Uterus (tissue), 4 donors: ENCODE measurements at places on chromosomes 1 and 21. TPM values are rescaled to one million over a fixed set of nuclear protein-coding genes. Genes with fewer than 3 reads are reported as not detected.

The BRDT gene
- not detected for total RNA-seq

The FCRL6 gene
- 1.1 TPM for total RNA-seq

GRCh38 chr1:216175714-216176113 lies 247.5 kb downstream of the USH2A start:
- DNase-seq: no peak
- H3K27ac ChIP-seq: no peak overlapping the region
- H3K27me3 ChIP-seq: no peaks in the 10 kb centered on the region

DNA sequence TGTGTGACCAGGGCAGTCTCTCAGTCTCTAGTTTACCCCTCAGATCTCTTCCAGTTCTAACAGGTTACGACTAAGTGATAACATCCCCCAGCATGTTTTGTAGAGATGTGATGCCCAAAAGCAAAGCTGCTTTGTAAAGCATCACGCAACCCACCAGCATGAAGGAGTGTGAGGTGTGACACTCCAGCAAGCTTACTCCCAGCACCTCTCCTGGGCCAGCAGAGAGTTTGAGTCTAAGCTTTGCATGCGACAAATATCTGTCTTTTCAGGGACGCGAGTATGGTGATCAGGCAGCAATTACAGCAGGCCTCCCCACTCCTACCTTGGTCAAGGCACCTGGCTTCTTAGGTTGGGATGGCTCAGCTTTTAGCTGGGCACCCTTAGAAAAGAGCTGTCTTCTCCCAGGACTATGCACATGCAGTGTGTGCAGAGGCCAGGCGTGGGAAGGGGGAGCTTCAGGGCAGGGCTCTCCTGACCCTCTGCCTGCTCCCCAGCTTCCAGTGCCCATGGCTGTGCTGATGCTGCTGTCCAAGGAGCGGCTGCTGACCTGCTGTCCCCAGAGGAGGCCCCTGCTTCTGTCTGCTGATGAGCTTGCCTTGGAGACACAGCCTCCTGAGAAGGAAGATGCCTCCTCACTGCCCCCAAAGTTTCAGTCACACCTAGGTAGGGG lies 48.2 kb downstream of the ELK4 start:
- no peaks in the 10 kb centered on the region for H3K4me1 ChIP-seq
- H3K27ac ChIP-seq: no peak overlapping the region
- no peaks in the 10 kb centered on the region for H3K36me3 ChIP-seq
- no peak for DNase-seq

DNA sequence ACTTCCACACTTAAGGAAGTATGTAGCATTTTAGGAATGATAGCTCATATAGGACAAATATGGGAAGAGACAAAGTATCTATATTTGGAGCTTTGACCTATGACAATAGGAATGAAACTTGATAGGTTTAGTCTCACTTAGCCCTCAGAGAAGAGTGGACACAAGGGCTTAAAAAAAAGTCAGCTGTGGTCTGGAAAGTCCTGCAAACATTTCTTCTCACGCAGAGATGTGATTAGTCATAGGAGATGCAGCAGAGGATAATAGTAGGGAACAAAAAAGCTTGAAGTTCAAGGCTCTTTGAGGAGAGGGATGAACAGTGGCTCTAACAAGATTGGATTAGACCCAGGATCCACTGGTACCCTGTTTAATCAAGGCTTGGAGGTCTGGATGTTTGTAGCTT lies 14.8 kb upstream of the RNF220 start:
- no peaks in the 10 kb centered on the region for H3K36me3 ChIP-seq
- DNase-seq: no peak
- H3K27me3 ChIP-seq: no peaks in the 10 kb centered on the region
- no peak overlapping the region for H3K27ac ChIP-seq
- no peak overlapping the region for H3K4me3 ChIP-seq
- H3K4me1 ChIP-seq: no peaks in the 10 kb centered on the region

DNA sequence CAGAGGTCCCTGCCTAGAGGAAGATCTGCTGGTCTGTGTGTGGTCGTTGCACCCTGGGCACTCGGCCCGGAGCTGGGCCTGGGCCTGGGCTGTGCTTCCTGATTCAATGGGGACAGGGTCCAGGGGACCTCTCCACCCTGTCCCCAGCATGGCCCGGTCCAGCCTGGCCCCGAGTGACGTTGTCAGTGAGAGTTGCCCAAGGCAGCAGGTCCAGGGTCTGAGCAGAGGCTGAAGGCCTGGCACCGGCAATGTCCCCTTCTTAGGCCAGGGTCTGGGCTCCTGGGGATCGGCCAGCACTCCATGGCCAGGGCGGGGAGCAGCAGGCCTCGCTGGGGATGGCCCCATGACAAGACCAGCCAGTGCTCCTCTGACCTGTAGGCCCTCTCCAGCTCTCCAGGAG lies 15.6 kb upstream of the PEX10 start:
- no peak overlapping the region for H3K4me3 ChIP-seq
- H3K4me1 ChIP-seq: no peaks in the 10 kb centered on the region
- H3K27me3 ChIP-seq: no peaks in the 10 kb centered on the region
- no peak overlapping the region for H3K27ac ChIP-seq

DNA sequence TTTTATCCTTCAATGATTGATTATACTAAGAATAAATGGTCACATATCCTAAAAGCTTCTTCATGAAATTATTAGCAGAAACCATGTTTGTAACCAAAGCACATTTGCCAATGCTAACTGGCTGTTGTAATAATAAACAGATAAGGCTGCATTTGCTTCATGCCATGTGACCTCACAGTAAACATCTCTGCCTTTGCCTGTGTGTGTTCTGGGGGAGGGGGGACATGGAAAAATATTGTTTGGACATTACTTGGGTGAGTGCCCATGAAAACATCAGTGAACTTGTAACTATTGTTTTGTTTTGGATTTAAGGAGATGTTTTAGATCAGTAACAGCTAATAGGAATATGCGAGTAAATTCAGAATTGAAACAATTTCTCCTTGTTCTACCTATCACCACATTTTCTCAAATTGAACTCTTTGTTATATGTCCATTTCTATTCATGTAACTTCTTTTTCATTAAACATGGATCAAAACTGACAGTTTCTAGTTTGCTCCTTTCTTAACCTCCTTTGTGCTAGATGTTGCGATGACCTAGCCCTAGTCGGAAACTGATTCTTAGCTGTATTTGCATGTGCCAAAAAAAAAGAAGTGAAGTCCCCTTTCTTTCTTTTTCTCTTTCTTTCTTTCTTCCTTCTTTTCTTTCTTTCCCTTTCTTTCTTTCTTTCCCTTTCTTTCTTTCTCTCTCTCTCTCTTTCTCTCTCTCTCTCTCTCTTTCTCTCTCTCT lies 45.1 kb downstream of the MAP3K7CL start:
- no peak overlapping the region for H3K27ac ChIP-seq
- no peak overlapping the region for H3K4me3 ChIP-seq
- no peaks in the 10 kb centered on the region for H3K36me3 ChIP-seq
- DNase-seq: no peak

The RTCA gene
- 10.3 TPM for total RNA-seq

DNA sequence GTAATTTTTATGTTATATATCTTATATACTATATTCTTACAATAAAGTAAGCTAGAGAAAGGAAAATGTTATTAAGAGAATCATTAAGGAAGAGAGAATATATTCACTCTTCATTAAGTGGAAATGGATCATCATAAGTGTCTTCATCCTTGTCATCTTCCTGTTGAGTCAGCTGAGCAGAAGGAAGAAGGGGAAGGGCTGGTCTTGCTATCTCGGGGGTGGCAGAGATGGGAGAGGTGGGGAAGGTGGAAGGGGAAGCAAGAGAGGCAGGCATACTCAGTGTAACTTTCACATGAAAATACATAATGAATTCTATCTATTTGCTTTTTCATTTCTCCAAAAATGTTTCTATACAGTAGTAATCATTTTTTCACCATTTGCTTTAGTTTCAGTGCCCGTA lies 5.1 kb downstream of the DNASE2B start:
- DNase-seq: no peak
- H3K36me3 ChIP-seq: no peaks in the 10 kb centered on the region
- no peak overlapping the region for H3K27ac ChIP-seq
- no peaks in the 10 kb centered on the region for H3K27me3 ChIP-seq
- H3K4me1 ChIP-seq: no peaks in the 10 kb centered on the region

- H3K4me1 ChIP-seq: no peaks in the 10 kb centered on the region
- DNase-seq: no peak
- H3K27me3 ChIP-seq: no peaks in the 10 kb centered on the region
- H3K27ac ChIP-seq: peak overlapping the region; percentile 12
Observed at GRCh38 chr1:230303822-230304221, 122.3 kb downstream of the PGBD5 start.
